GM23248 (cell line): ENCODE measurements at places on chromosomes 2 and 18. TPM values are rescaled to one million over a fixed set of nuclear protein-coding genes. Genes with fewer than 3 reads are reported as not detected.

LPIN2 gene
- total RNA-seq = 29.2 and 33.9 TPM in 2 replicates

WNT10A gene
- not detected in 2 replicates for total RNA-seq

ESPNL gene
- total RNA-seq = 1.4 and 1.5 TPM in 2 replicates

C2orf81 gene
- 1.6 and 3.5 TPM in 2 replicates for total RNA-seq

MC4R gene
- total RNA-seq = 0.32 TPM in 1 of 2 replicates, not detected in the other

HOXD4 gene
- total RNA-seq = 2.5 and 7.8 TPM in 2 replicates

SCYGR4 gene
- not detected in 2 replicates for total RNA-seq

GRCh38 chr2:111698743-111699554 is 185.0 kb downstream of the ANAPC1 start:
- no peaks in the 10 kb centered on the region for H3K36me3 ChIP-seq
- H3K4me3 ChIP-seq = peak overlapping the region; percentile 41
- DNase-seq = peak; percentile 97

DNA sequence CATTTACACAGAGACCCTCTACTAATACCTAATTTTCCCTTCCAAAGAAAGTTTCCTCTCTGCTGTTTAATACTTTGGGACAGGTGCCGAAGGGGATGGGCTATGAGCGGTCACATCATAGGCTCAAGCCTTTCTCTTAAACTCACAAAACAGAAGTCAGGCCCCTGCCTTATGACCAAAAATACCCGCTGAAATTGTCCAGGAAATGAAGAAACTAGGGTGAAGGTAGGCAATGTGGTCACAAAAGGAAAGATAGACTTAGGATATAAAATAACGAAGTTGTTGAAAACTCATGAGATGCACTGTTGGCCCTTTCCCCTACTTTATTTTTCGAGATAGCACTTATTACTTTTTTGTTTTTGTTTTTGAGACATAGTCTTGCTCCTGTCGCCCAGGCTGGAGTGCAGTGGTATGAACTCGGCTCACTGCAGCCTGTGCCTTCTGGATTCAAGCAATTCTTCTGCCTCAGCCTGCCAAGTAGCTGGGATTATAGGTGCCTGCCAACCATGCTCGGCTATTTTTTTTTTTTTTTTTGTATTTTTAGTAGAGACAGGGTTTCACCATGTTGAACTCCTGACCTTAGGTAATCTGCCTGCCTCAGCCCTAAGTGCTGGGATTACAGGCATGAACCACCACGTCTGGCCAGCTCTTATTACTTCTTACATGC is 16.3 kb downstream of the SLC8A1 start:
- peak overlapping the region; percentile 66 for H3K27ac ChIP-seq
- H3K4me1 ChIP-seq = peaks cover 82% of the 10 kb centered on the region
- no peaks in the 10 kb centered on the region for H3K36me3 ChIP-seq
- DNase-seq = peak; percentile 25

GRCh38 chr2:228669690-228670089 is 488.2 kb upstream of the SPHKAP start:
- no peak overlapping the region for H3K27ac ChIP-seq
- no peaks in the 10 kb centered on the region for H3K27me3 ChIP-seq
- no peak for DNase-seq
- H3K4me3 ChIP-seq = no peak overlapping the region
- H3K36me3 ChIP-seq = no peaks in the 10 kb centered on the region
- peaks cover 4% of the 10 kb centered on the region for H3K4me1 ChIP-seq

DNA sequence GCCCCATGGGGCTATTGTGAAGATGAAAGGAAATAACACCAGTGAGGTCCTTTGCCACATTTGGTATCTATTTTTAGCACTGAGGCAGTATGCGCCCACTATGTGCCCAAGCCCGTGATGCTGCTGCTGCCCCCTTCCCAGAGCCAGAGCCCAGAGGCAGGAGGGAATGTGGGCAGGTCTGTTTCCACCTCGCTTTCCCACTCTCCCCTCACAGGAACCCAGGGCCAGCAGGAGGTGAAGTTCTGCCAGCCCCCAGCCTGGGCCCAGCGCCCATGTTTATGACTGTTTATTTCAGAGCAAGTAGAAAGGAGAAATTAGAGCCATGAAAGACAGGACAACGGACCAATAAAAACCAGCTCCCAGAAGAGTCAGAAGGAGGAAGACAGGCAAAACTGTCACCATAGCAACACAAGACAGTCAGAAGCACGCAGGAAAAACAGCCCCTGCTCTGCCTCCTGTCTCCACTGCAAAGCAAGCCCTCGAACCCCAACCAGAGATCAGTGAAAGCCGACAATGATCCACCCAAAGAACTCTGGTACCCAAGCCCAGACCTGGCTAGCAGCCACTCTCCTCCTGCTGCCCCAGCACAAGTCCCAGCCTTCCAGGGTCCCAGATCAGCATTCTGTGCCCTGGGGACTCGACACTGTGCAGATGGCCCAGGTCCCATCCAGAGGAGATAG is 1.4 kb downstream of the CYRIA start:
- H3K36me3 ChIP-seq = no peaks in the 10 kb centered on the region
- H3K4me3 ChIP-seq = no peak overlapping the region
- H3K4me1 ChIP-seq = no peaks in the 10 kb centered on the region
- DNase-seq = peak; percentile 19
- H3K27ac ChIP-seq = no peak overlapping the region

GRCh38 chr2:23545396-23545795 is 160.4 kb downstream of the KLHL29 start:
- peak; percentile 77 for DNase-seq
- no peaks in the 10 kb centered on the region for H3K36me3 ChIP-seq
- no peaks in the 10 kb centered on the region for H3K27me3 ChIP-seq
- peaks cover 44% of the 10 kb centered on the region for H3K4me1 ChIP-seq

- H3K4me3 ChIP-seq = no peak overlapping the region
- H3K36me3 ChIP-seq = no peaks in the 10 kb centered on the region
- H3K4me1 ChIP-seq = peaks cover 17% of the 10 kb centered on the region
- DNase-seq = peak; percentile 67
These were observed 201.5 kb upstream of the SLC35G4 start for GRCh38 chr18:11407940-11408339.

DNA sequence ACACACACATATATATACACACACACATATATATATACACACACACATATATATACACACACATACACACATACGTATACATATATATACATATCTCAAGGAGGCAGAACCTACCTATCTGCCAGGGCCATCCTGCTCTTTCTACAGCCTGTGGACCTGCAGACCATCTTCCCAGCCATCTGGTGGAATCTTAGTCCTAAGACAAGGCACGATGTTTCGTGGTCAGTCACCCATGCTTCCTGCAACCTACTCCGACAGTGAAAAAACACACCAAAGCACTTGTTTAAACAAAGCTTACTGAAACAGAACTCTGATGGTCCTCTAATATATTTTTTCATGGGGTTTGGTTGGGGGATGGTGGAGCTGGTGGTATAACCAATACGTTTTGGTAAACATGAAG is 164.2 kb upstream of the ZNF521 start:
- no peak overlapping the region for H3K27ac ChIP-seq
- no peaks in the 10 kb centered on the region for H3K27me3 ChIP-seq
- H3K36me3 ChIP-seq = no peaks in the 10 kb centered on the region
- H3K4me3 ChIP-seq = no peak overlapping the region
- no peak for DNase-seq

GRCh38 chr2:138601458-138602165 is 100.0 kb downstream of the SPOPL start:
- DNase-seq = no peak
- H3K4me1 ChIP-seq = no peaks in the 10 kb centered on the region
- H3K27me3 ChIP-seq = no peaks in the 10 kb centered on the region
- no peaks in the 10 kb centered on the region for H3K36me3 ChIP-seq

- H3K4me1 ChIP-seq = peaks cover 29% of the 10 kb centered on the region
- H3K36me3 ChIP-seq = peaks cover 42% of the 10 kb centered on the region
- no peak overlapping the region for H3K4me3 ChIP-seq
- DNase-seq = peak; percentile 86
- H3K27me3 ChIP-seq = no peaks in the 10 kb centered on the region
These were observed 29.7 kb downstream of the NOL10 start for GRCh38 chr2:10659898-10660568.

- H3K27ac ChIP-seq = no peak overlapping the region
- no peak overlapping the region for H3K4me3 ChIP-seq
- H3K27me3 ChIP-seq = no peaks in the 10 kb centered on the region
These were observed 21.5 kb upstream of the CDKL4 start for GRCh38 chr2:39265315-39265714.

DNA sequence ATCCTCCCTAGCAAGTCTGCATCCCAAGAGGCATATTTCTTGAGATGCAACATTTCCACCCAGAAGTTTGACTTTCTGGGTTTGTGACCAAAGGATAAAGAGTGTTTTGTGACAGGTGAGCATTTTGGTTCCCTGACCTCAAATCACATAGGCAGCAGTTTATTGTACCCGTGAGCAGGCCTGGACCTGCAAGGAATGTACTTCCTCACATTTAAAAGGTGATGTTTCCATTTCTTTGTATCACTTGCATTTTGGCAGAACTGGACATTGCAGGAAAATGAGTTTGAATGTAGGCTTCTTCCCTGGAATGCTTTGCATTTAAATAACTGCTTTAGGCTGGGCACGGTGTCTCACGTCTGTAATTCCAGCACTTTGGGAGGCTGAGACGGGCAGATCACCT is 160.7 kb downstream of the ALPK2 start:
- no peak for DNase-seq
- no peaks in the 10 kb centered on the region; the same call in 1 of the 2 replicates for H3K27me3 ChIP-seq
- H3K27ac ChIP-seq = no peak overlapping the region

- no peaks in the 10 kb centered on the region for H3K36me3 ChIP-seq
- H3K4me1 ChIP-seq = peaks cover 7% of the 10 kb centered on the region; the same call in 1 of the 2 replicates
- H3K27me3 ChIP-seq = no peaks in the 10 kb centered on the region
- DNase-seq = no peak
These were observed 70.1 kb downstream of the BOLA3 start for GRCh38 chr2:74077636-74078035.

GRCh38 chr2:157260533-157261198 is 3.2 kb downstream of the GALNT5 start:
- H3K27ac ChIP-seq = peak overlapping the region; percentile 87
- H3K4me3 ChIP-seq = peak overlapping the region; percentile 95
- no peak for DNase-seq
- no peaks in the 10 kb centered on the region for H3K36me3 ChIP-seq

DNA sequence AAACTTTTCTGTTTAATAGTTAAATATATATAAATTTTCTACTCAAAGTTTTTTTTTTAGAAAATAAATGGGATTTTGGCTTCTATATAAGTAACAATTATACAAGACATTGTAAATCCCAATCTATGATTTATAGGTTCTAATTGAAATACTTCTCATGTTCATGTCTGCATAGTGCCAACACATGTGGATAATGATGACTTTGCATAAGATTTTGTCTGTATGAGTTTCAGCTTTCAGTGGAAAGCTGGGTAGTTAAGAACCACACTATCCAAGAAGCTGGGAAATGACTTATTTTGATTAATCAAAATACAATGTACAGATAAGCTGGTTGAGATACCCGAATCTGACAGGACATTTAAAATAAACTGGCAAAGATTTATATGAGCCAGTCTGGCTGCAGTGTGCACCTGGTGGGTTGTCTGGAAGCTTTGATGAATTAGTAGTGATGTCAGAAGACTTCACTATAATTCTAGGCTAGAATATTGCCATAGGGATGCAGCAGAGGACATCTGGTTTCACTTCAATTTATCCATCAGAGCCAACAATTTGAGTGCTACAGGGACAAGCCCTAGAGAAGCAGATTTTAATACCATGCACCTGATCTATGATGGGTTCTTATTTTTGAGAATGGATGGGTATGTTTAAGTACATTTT is 45.4 kb downstream of the EML6 start:
- peaks cover 35% of the 10 kb centered on the region for H3K4me1 ChIP-seq
- H3K27ac ChIP-seq = no peak overlapping the region
- H3K4me3 ChIP-seq = no peak overlapping the region
- no peak for DNase-seq
- H3K27me3 ChIP-seq = no peaks in the 10 kb centered on the region
- no peaks in the 10 kb centered on the region for H3K36me3 ChIP-seq

DNA sequence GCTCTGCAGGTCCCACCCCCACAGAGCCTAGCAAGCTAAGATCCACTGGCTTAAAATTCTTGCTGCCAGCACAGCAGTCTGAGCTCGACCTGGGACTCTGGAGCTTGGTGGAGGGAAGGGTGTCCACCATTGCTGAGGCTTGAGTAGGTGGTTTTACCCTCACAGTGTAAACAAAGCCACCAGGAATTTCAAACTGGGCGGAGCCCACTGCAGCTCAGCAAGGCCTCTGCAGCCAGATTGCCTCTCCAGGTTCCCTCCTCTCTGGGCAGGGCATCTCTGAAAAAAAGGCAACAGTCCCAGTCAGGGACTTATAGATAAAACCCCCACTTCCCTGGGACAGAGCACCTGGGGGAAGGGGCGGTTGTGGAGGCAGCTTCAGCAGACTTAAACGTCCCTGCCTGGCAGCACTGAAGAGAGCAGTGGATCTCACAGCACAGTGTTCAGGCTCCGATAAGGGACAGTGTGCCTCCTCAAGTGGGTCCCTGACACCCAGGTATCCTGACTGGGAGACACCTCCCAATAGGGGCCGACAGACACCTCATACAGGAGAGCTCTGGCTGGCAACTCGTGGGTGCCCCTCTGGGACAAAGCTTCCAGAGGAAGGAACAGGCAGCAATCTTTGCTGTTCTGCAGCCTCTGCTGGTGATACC is 20.0 kb upstream of the NEMP2 start:
- H3K27me3 ChIP-seq = no peaks in the 10 kb centered on the region
- no peak overlapping the region for H3K4me3 ChIP-seq
- no peak overlapping the region for H3K27ac ChIP-seq
- H3K36me3 ChIP-seq = no peaks in the 10 kb centered on the region
- DNase-seq = no peak

DNA sequence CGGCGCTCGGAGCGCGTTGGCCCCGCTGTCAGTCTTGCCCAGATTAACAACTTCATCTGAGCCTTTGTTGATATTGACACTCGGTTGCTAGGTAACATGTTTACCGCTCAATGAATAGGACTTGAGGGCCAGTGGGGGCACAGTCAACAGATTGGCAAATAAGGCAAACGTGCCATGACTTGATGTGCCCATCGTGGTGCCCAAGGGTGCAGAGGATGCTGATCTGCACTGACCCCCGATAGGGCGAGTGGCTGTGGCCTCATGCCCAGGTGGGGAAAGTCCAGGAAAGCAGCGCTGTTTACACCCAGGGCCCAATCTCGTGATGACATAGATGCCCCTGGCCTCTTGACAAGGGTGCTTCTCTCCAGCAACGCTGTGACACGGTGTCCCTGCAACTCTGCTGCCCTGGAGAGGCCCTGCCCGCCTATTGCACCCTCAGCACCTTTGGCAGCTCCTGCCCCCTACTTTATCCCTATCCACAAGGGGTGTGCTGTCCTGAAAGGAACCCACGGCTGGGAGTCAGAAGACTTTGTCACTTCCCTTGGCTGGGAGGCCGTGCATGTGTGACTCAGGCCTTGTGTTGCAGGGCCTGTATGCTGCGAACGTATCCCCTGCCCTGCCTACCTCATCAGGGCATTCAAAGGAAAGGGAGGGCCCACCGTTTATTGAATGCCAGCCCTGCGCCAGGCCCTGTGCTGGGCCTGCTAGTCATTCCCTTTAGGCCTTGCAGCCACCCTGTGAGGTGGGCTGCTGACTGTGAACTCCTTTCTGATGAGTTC is 158.0 kb downstream of the INHBB start:
- DNase-seq = peak; percentile 93
- no peak overlapping the region for H3K27ac ChIP-seq
- H3K27me3 ChIP-seq = no peaks in the 10 kb centered on the region
- peaks cover 10% of the 10 kb centered on the region for H3K4me1 ChIP-seq

GRCh38 chr2:160063879-160064612 is 1.6 kb upstream of the PLA2R1 start:
- no peaks in the 10 kb centered on the region for H3K36me3 ChIP-seq
- H3K4me1 ChIP-seq = peaks cover 7% of the 10 kb centered on the region; the same call in 1 of the 2 replicates
- DNase-seq = no peak
- no peak overlapping the region for H3K4me3 ChIP-seq

- DNase-seq = peak; percentile 63
- H3K36me3 ChIP-seq = peaks cover 36% of the 10 kb centered on the region
- peak overlapping the region; percentile 92 for H3K4me3 ChIP-seq
- H3K27me3 ChIP-seq = no peaks in the 10 kb centered on the region
These were observed 1.9 kb downstream of the ORMDL1 start for GRCh38 chr2:189782221-189782671.
